ENCODE measurements at places on chromosomes 5 and 9.

DNA sequence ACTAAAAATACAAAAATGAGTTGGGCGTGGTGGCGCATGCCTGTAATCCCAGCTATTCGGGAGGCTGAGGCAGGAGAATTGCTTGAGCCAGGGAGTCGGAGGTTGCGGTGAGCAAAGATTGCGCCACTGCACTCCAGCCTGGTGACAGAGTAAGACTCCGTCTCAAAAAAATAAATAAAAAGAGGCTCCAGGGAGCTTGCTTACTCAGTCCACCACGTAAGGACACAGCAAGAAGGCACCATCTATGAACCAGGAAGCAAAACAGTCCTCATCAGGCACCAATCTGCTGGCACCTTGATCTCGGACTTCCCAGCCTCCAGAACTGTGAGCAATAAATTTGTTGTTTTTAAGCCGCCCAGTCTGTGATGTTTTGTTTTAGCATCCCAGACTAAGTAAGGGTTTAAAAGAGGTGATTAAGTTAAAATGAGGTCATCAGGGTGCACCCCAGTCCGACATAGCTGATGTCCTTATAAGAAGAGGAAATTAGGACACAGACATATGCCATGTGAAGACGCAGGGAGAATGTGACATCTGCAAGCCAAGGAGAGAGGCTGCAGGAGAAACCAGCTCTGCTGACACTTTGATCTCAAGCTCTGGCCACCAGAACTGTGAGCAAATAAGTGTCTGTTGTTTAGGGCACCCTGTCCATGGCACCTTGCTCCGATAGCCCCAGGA lies 45.9 kb downstream of the C9orf50 start:
- no peak for DNase-seq

- no peak for DNase-seq
These were observed 30.4 kb upstream of the NOTCH1 start for GRCh38 chr9:136576269-136576626.

- peak; percentile 67 for DNase-seq
These were observed 36.8 kb downstream of the C9orf50 start for GRCh38 chr9:129584136-129584535.

DNA sequence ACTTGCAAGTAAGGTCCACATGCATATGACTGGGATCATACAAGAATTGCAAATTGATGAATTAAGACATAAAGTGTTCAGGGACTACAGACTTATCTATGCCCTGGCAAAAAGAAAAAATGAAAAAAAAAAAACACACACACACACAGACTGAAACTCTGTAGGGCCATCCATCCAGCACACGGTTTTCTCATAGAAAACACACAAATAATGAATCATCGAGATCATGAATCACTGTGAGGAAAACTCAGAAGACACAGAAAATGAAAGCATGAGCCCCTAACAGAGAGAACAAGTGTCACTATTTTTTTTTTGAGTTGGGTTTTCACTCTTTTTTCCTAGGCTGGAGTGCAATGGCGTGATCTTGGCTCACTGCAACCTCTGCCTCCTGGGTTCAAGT lies 185.2 kb downstream of the IRX2 start:
- DNase-seq: no peak

DNA sequence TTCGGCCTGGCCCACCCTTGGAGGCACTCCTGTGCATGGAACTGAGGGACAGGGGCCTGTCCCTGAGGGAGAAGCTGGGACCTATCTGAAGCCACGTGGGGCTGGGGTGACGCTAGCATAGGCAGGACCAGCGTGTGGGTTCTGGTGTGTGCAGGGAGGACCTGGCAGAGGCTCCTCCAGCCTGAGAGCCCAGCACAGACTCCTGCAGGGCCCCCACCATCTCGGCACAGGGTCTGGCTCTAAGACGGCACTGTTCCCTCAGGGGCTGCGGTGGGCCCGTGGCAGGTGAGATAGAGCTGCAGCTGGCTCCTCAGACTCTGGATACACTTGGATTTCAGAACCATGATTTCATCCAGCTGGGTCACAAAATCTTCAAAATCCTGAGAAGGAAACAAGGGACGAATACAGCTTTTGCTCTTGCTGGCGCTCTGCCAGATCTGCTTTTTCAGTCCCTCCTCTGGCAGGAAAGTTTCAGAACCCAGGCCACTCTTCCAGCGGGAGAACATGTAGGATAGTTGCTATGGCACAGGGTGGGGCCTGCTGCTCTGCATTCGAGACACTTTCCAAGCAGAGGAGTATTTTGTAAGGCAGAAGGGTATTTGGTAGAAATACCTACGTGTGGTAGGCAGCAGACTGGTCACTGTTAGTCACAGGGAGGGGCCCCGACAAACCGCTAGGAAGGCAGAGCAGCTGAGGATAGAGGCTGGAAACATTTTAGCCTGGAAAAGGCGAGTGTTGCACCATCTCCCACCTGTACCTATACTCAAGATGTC lies 74.7 kb downstream of the KIF24 start:
- DNase-seq: no peak

DNA sequence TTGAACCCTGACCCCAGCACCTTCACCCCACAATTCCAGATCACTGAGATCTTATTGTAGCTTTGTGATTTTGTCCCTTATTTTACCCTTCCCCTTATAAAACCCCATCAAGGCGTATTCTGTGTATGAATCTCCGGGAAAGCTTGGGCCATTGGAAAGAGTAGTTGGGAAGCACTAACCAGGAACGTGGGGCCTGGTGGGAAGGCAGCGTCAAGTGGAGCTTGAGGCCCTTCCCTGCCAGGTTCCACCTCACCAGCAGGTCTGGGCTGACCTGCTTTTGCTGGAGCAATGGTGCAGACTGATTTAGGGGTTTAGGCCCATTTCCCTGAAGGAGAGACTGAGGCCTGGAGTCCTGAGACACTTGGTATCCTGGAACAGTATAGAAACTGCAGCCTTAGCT lies 9.3 kb downstream of the PHF2 start:
- no peak for DNase-seq

- no peak for DNase-seq
These were observed 249.7 kb upstream of the NREP start for GRCh38 chr5:112006721-112007120.

GRCh38 chr9:120308495-120308894 lies 271.5 kb downstream of the CDK5RAP2 start:
- DNase-seq: no peak

- no peak for DNase-seq
These were observed 6.3 kb upstream of the DNAJB5 start for GRCh38 chr9:34983209-34983608.

GRCh38 chr9:80218328-80218727 lies 646.6 kb downstream of the TLE4 start:
- no peak for DNase-seq

DNA sequence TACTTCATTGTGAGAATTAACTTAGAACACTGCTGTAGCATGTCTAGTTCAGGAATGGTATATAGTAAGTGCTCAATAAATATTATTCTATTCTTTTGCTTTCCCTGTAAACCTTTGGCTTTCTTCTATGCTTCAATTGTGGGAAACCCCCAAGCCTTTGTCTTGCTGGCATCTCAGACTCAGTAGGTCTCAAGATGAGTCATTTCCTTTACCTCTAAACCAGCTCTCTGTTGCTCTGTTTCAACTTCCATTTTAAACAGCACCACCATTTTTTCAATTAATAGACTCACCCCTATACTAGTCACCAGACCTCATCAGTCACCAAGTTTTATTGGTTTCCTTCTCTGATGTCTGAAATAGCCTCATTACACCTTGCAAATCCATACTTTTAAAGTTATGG lies 43.5 kb downstream of the DMAC1 start:
- peak; percentile 8 for DNase-seq

DNA sequence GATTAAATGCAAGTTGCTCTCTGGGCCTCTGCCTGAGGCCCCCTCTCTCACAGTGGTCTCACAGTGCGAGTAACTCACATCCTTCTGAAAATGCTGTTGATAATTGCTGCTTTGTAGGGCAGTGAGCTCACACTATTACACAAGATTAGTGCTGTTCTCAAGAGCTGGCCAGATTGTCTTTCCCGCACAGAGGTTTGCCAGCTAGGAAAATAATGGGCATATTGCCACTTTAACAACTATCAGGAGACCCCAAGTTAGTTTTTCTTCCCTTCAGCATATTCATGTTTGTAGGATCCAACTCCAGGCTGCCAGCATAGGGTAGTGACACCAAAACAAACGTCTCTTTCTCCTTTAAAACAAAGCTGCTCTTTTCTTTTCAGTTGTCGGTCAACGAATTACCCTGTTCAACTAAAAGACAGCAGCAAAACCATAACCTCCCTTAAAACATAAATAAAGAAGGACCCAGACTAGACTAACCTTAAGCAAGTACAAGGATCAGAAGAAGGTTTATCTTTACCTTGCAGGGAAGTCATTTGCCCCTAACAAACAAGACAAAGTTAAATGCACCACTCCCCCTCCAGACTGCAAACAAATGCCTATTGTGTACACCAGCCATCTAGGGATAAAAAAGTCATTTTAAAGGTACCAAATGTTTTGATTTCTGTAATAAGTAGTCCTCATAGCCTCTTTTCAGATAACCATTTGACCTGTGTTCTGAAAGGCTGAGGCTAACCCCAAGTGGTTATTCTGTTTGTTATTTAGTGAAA lies 91.4 kb downstream of the VCAN start:
- no peak for DNase-seq
